ENCODE measurements at places on chromosomes 6 and 20.

- no peak for DNase-seq
Observed at GRCh38 chr6:81700414-81700813, 52.1 kb downstream of the TENT5A start.

DNA sequence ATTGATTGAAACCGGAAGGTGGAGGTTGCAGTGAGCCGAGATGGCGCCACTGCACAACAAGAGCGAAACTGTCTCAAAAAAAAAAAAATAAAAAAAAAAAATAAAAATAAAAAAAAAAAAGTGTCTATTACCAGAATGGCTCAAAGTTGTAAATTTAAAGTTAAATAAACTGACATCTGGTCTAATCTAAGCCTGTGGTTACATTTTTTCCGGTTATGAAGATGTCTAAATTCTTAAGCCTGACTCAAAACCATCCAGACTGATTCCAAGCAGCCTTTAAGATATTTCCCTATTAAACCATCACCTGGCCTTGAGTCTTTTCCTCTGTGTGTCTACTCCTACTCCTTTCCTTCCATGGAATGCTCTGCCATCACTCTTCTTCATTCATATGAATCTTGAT lies 371.7 kb upstream of the RUNX2 start:
- no peak for DNase-seq

DNA sequence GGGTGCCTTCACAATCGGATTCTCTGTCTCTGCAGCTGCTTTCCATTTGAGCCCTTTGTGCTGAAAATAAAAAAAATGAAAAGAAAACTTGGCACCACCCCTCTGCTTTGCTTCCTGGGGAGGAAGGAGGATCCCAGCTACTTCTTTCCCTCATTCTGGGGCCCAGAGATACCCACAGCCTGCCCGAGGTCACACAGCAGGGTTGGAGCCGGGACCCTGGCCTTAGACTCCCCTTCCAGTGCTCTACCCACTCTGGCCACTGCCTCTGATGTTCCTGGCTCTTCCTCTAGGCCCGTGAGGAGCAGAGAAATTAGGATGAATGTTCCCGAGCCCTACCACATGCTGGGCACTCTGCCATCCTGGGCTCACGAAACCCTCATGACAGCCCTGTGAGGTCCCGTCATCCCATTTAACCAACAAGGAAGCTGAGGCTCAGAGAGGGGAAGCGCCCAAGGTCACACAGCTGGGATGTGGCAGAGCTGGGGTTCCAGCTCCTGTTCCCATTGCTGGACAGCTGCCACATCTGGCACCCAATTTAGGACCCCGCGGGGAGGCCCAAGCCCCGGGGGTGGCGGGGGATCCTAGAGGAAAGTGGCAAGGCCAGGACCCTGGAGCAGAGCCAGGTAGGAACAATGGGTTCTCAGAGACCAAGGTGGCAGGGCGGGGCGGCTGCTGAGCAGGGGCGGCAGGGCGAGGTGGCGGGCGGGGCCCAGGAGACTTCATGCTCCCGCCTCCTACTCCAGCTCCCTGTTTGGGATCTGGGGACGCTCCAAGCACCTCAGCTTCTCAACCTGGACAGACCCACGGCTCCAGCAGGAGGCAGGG lies 76.6 kb downstream of the CEBPB start:
- no peak for DNase-seq

DNA sequence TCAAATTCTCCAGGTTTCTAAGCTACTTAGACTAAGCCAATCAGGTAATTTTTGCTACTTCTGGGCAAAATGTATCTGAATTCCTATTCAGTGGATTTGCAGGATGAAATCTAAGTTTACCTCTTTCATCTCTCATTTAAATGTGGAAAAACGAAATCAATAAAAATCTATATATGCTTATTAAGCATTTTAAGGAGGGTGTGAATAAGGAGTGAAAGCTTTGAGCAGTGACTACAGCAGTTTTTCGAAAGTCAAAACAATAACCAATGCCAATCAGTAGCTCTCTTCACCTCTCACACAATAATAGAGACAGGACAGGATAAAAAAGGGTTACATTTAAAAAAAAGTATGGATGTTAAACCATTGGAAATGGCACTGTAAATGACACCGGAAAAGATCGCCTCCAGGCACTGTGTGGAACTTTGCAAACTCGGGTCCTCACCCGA lies 476 bp upstream of the BCKDHB start:
- DNase-seq, result no peak

GRCh38 chr20:49624317-49624716 lies 56.4 kb upstream of the PTGIS start:
- DNase-seq, result no peak

GRCh38 chr6:78483553-78484197 lies 383.7 kb upstream of the IRAK1BP1 start:
- no peak for DNase-seq

DNA sequence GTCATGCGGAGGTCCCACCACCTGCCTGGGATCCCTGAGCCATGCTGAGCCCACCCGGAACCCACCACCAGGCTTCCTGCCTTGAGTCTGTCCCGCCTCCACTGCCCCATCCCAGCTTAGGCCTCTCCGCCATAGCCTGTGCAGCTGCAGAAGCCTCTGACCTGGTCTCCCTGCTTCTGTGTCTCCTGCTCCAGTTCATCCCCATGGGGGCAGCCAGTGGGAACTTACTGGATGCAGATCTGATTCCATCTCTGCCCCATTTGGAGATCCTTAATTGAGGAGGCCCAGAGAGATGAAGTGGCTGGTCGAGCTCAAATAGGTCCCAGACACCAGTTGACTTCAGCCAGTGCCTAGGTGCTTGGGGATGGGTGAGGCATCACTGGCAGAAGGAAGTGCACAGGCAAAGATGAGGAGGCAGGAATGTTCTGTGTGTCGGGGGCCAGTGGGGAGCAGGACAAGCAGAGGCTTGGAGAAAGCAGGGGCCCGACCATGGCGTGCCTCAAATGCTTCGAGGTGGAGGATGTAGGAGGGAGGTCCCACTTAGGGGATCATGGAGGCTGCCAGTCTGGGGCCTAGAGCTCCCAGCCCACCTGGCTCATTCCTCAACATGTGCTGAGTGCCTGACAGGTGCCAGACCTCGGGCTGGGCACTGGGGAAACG lies 112.8 kb downstream of the TOX2 start:
- no peak for DNase-seq

- DNase-seq, result no peak
Observed at GRCh38 chr6:21085643-21086042, 507.9 kb upstream of the SOX4 start.

- DNase-seq, result no peak
Observed at GRCh38 chr20:13221313-13221672, 219 bp downstream of the ISM1 start.

DNA sequence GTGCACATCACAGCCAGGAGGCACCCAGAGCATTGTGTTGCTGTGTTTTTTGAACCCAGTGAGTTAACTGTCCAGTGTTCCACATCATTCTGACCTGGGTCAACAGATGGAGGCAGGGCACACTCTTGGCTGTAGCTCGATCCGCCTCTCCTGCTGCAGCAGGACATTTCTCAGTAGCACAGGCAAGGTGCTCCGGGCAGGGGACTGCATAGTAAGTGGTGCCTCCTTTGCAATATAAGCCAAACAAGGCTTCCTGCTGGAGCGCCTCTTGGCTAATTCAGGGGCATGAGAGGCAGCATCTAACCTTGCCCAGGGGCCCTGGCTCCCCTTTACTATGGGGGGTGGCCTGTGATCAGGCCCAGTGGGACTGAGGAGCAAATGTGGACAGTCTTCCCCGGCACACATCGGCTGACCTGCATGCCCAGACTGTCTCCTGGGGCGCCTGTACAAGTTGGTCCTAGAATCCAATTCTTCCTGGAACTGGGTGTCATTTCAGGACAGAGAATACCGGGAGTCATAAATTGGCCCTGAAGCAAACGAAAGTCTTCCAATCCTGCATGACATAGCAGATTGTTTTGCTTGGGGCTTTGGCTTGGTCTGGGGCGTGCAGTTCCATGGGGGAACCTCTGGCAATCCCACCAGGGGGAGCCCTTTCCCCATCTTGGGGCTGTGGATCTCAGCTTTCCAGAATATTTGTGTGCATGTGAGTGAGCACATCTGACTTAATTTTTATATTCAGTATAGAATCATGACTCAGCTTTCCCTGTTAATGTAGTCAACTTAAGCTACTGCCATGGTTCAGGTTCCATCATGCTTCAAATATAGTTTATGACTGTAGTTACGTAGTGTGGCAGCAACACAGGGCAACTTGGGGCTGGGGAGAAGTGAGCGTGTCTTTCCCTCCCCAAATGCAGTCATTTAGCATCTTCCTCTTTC lies 56.0 kb upstream of the DDR1 start:
- DNase-seq, result peak; percentile 63

- DNase-seq, result peak; percentile 20
Observed at GRCh38 chr20:13220194-13220903, 725 bp upstream of the ISM1 start.

GRCh38 chr6:65410309-65410708 lies 296.7 kb downstream of the EYS start:
- DNase-seq, result no peak

DNA sequence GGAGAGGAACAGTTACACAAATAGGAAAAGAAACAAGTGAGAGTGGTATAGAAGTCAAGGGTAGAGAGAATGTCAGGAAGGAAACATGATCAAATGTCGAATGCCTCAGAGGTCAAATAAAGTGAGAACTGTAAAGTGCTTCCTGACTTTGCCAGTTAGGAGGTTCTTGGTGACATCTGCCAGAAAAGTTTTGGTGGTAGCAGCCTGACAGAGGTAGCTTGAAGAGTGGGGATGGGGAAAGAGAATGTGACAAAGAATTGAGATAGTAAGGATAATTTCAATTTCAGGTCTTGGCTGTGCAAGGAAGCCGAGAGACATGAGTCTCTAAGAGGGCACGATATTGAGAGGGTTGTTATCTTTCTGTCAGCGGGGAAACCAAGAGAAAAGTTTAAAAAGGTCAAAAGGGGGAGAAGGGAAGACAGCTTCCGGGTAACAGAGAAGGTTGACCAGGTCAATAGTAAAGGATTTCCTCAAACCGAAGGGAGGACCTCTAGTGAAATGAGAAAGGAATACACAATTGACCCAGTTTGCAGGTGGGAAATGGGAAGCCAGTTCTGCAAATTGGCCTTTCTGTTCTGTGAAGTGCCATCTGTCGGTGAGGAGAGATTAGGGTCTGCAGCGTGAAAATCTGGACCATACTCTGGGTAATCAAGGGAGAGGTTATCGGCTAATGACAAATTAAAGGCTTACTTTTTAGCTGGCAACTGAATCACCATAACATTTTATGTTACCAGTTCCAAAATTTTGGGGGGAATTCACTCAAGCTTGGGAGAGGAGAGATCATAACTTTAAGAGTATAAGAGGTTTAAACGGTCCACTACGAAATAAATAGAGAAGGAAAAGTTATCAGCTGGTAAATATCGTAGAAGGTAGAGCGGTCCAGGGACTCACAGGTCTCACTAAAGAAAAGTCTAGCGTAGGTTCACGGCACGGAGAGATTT lies 973 bp upstream of the BRD2 start:
- no peak for DNase-seq

DNA sequence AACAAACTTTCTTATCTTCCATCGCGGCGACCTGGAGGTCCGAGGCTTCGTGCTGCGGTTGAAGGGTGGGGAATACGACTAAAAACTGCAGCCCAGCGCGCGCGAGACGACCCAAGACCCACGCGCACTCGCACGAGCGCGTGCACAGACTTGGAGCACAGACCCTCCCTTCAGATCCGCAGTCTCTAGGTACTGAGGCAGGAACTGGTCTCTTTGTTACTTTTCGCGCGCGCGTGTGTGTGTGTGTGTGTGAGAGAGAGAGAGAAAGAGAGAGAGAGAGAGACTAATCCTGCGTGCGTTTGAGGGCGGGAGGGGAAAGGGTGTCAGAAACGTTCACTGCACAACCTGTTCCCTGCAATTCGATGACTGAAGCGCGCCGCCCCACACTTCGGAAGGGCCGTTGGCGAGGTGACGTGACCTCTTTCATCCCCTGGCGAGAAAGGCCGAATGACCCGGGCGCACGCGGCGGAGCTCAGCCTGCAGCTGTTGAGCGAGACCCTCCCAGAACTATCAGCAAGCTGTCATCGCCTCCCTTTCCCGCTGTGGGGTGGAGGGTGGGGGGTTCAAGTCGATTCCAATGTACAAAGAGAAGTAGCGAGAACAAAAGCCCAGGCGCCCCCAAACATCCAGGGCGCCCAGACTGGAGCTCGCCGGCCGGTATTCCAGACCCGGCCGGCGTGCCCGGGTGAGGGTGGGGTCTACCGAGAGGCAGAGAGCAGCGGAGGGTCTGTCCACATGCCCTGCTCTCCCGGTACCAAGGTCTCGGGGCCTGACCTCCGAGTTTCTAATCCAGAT lies 1.5 kb upstream of the TUBB2B start:
- DNase-seq, result peak; percentile 70

DNA sequence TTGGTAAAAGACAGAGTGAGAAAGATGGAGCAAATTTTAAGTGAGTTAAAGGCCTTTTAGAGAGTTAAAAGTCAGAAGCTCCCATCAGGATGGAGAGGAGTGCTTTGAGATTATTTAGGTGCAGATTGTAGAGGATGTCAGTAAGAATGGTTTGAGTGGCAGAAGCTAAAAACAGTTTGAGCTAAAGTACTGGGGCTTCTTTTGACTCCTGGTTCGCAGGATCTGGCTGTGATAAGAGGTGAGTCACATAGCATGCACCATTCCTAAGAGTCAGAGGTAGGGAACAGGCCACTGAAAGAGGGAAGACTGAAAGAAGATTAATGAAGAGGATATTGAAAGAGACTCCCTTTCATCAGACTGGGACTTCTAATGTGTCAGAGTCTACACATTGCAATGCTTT lies 1047.9 kb upstream of the MAP3K7 start:
- DNase-seq, result no peak

DNA sequence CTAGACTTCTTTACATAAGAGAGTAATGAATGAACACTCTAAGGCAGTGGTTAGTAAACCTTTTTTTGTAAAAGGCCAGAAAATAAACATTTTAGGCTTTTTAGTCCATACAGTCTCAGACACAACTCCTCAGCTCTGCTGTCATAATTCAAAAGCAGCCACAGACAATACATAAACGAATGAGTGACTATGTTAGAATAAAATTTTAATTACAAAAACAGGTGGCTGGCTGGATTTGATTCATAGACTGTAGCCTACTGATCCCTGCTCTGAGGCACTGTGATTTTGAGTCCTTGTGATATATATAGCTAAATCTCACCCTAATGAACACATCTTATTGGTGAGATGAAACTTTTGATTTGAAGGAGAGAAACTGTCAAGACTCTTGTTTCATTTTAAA lies 155.1 kb downstream of the AIG1 start:
- no peak for DNase-seq

DNA sequence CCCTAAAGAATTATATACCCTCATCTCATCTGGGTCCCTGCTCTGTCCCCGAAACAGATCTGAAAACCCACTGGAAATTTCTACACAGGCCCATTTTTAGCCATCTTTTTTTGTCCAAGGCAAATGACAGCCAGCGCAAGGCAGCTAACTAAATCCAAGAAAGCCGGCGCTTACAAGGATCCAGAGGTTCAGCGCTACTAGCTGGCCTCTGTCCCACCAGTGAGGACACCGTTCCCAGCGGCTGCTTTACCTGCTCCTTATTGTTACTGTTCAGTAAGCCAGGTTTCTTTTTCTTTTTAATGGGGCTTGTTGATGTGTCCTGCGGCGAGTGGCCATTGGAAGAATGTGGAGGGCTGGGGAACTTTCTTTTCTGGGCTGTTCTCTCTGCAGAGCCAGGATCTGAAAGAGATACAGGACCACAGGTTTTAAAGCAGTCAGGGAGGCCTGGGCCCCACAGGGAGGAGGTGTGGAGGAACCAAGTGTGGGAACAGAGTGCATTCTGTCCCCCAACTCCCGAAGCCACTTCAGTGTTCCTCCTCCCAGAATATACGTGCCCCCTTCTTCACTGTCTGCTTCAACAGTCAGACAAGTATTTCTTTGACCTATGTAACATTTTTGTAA lies 46.6 kb downstream of the ZMYND8 start:
- DNase-seq, result no peak
